ENCODE measurements at places on chromosomes 16 and 17.

- no peak for DNase-seq
These were observed 10.0 kb downstream of the RGS11 start for GRCh38 chr16:265711-266110.

DNA sequence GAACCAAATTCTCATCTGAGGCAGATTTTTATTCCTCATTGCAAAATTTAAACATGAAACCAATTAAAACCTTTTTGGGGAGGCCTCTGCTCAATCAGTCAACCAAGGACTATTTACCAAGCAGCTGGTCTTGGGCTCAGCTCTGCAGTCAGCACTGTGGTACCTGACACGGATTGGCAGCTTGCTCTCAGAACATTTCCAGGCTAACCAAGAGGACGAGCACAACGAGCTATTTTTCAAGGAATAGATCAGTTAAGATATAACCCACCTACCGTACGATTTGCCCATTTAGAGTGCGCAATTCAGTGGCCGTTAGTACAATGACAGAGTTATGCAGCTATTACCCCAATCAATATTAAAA lies 26.4 kb upstream of the KLHDC4 start:
- no peak for DNase-seq

- DNase-seq: no peak
These were observed 15.2 kb upstream of the BRIP1 start for GRCh38 chr17:61878520-61878919.

DNA sequence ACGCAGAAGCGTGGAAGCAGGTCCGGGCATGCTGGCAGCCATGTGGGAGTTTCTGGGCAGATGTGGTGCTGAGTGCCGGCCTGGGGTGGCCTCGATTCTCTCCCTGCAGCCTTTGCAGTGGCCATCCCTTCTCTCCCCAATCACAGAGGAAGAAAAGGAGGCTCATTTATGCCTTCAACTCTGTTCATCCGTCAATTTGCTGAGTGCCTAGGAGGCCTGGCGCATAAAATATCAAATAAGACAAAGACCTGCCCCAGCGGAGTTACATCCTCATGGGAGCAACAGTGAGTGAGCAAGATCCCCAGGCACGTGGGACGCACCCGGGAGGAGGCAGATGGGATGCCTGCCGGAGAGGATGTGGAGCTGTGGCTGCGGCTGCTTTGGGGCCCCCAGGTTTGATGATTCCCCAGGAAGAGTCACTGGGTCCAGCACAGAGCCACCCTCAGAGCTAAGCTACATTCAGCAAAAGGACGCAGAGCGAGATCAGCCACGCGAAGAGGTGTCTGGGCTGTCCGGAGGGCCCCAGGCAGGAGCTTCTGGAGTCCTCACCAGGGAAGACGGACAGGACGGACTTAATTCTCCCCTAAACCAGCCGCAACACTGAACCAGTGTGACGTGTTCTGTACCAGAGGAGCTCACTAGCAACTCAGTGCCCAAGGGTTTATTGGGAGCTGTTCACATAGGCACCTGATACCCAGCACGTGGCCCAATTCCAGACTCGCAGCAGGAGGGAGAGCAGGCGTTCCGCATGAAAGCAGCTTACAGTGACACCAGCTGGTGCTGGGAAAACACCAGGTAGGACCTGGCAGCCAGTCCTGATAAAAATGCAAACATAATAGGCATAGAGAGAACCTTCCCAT lies 11.3 kb downstream of the CA5A start:
- no peak for DNase-seq

- DNase-seq: no peak
These were observed 503 bp downstream of the C16orf54 start for GRCh38 chr16:29745121-29745852.
